ENCODE measurements at places on chromosomes 4 and X.

- DNase-seq, result no peak
Measured at GRCh38 chr4:144403893-144404292, 242.1 kb upstream of the HHIP start.

DNA sequence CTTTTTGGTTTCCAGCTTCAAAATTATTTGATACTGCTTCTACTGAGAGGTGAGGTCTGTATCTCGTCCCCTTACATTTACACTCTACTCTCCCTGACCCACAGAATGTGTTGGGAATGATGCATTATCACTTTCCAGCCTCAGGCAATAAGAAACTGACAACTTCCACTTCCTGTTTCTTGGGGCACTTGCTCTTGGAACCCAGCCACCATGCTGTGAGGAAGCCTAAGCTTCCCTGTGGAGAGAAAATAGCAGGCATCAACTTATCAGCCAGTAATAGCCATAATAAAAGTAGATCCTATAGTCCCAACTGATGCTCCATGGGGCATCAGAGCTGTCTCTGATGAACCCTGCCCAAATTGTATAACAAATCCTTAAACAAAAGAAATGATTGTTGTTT lies 32.6 kb downstream of the RELL1 start:
- DNase-seq, result no peak

- no peak for DNase-seq
Measured at GRCh38 chr4:3880615-3881120, 114.5 kb downstream of the ADRA2C start.

DNA sequence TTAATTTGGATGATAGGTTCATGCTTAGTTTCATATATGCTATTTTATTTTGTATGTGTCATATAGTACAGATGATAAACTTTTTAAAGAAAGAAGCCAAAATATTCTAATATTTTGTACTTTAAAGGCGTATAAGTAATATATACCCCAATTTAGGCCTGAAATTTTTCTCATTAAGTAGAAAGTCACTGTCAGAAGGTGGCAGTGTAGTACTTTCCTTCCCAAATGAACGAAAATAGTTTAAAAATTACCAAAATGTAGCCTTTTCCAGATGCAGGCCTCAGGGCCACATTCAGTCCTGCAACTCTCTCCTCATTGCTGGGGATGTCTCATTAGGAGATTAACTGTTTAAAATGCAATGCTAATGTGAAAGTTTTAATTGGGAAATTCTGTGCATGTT lies 1263.6 kb downstream of the C4orf33 start:
- DNase-seq, result no peak

GRCh38 chr4:84994280-84994679 lies 27.8 kb upstream of the WDFY3 start:
- no peak for DNase-seq

DNA sequence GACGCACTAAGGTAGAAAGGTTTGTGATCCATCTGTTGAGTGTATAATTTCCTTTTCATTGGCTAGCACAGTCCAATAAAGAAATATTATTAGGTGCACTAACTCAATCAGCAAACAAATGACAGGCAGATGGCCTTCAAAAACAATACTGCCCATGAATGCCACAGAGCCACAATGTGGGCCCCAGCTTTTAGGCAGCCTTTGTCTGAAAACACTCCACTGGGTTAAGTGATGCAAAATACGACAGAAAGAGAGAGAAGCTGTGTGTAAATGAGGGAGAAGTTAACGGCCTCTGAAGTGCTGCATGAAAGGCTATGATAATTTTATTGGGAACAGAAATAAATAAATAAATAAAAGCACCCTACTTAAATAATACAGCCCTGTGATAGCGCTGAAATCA lies 274.6 kb downstream of the NKX6-1 start:
- peak; percentile 7 for DNase-seq

- no peak for DNase-seq
Measured at GRCh38 chr4:102849579-102850104, 19.1 kb upstream of the CISD2 start.

DNA sequence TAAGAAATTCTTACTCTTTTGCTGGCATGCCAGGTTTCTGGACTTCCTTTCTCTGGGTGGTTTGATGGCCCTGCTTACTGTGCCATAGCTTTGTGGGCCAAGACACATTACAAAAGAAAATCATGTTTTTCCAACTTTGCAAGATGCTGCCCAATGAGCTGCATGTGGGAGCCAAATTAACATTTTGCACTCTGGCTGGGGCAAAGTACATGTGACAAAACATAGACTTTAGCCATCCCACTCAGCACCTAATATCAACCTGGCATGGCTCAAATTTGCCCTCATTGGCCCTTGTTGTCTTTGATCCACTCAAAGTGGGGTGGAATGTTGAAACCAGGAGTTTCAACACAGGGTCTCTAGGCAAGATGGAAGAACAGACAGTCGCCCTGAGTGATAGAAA lies 40.0 kb upstream of the DYNLT3 start:
- DNase-seq, result no peak

GRCh38 chr4:6655924-6656323 lies 15.4 kb downstream of the MRFAP1 start:
- no peak for DNase-seq

- no peak for DNase-seq
Measured at GRCh38 chr4:184648054-184648312, 1.3 kb downstream of the CASP3 start.

- DNase-seq, result no peak
Measured at GRCh38 chrX:123223409-123223808, 39.3 kb downstream of the GRIA3 start.

GRCh38 chr4:85779165-85779564 lies 304.2 kb downstream of the ARHGAP24 start:
- no peak for DNase-seq

DNA sequence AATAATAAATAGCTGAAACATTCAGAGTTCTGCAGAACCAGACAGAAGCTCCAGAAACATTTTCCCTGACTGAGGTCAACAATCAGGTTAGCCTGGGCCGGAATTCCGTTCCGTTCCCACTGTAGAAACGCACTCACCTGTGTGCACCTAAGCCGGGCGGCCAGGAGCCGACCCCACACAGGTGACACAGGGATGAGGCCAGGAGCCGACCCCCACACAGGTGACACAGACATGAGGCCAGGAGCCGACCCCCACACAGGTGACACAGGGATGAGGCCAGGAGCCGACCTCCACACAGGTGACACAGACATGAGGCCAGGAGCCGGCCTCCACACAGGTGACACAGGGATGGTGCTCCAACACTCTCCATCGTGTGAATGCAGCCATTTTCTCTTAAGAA lies 21.9 kb downstream of the FAT1 start:
- no peak for DNase-seq

- no peak for DNase-seq
Measured at GRCh38 chr4:24816797-24817196, 21.4 kb downstream of the SOD3 start.

GRCh38 chr4:3372933-3373465 lies 68.8 kb upstream of the HGFAC start:
- no peak for DNase-seq

Data from NCI-H1417 treated with DMSO at 0.1 percent for 48 hours (cell line).